Islet precursor cell (in vitro differentiated cells): ENCODE measurements at places on chromosomes 6 and 20.

DNA sequence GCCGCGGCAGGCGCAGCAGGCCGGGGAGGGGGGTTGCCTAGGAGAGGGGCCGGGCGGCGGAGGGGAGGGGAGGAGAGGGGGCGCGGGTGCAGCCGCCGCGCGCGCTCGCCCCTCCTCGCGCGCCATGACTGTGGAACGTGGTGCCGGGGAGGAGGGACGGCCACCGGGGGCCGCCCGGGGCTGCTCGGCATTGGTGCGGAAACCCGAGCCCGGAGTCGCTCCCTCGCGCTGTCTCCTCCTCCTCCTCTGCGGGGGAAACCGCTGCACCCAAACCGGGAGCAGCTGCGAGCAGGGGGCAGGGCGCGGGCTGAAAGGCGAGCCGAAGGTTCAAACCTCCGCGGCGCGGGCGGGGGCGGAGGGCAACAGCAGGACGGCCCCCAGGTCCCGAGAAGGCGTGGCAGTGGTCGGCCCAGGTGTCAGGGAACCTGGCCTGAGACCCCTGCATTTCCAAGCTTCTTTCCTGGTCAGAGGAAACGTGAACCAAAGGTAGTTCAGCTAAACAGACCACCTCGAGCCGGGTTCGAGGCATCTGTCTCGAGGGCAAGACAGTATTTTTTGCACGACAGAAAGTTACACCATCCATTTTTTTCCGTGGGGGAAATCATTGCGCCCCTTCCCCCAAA, 1.4 kb upstream of the TRERF1 start:
- DNase-seq, result peak; percentile 95

DNA sequence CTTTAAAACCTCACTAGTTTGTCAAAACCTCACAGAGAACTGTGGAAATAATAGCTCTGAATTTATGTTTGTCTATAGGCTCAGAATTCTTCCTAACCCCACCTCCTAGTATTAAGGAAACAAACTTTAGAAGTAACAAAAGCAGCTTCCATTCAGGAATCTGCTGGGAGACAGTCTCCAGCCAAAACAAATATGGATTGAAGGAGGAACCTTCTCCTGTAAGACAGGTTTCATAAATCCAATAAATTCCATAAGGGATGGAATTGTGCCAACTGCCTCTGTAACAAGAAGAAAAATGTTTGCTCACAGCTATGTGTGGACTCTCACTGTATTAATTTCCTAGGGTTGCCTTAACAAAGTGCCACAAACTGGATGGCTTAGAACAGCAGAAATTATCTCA, 7.5 kb downstream of the SYCP2 start:
- DNase-seq, result no peak

GRCh38 chr6:87914637-87915395, 132.8 kb upstream of the SPACA1 start:
- no peak for DNase-seq

DNA sequence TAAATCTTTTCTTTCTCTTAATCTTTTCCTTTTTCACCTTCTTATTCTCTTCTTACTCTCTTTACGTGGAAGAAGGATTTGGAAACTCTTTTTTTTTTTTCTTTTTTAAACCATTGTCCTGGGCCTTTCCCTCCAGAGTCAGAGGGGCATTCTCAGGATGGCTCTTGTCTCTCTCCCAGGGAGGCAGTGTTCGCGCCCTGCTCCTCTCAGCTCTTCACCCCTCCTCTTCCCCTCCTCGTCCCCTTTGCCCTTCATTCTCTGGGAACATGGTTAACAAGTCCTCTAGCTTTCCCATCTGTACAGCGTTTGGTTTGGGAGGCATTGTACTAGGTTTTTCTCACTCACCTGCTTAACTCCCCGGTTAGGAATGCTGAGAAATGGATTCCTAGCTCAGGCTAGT, 52.0 kb upstream of the TFB1M start:
- DNase-seq, result no peak

DNA sequence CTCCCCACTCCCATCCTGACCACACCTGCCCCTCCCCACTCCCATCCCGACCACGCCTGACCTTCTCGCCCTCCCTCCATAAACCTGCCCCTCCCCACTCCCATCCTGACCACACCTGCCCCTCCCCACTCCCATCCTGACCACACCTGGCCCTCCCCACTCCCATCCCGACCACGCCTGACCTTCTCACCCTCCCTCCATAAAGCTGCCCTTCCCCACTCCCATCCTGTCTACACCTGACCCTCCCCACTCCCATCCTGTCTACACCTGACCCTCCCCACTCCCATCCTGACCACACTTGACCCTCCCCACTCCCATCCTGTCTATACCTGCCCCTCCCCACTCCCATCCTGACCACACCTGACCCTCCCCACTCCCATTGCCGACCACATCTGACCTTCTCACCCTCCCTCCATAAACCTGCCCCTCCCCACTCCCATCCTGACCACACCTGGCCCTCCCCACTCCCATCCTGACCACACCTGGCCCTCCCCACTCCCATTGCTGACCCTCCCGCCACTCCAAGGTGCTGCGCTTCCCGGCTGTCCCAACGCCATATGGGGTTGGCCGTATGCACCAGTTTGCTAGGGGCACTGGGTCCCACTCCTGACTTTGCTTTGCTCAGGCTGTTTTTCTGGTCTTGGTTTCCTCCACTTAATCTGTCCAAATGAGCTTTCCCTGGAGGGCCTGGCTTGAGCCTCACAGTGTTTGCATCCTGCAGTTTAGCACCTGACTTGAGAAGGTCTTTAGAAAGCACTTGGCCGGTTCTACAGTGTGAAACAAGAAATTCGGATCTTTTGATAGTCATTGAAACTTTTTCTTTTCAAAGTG, 2.9 kb downstream of the KIF25 start:
- peak; percentile 18 for DNase-seq
